ENCODE measurements at places on chromosomes 16 and 17. TPM values are rescaled to one million over a fixed set of nuclear protein-coding genes. Genes with fewer than 3 reads are reported as not detected.

- DNase-seq, result no peak
Measured at GRCh38 chr17:74512624-74513091, 18.6 kb downstream of the CD300LB start.

DNA sequence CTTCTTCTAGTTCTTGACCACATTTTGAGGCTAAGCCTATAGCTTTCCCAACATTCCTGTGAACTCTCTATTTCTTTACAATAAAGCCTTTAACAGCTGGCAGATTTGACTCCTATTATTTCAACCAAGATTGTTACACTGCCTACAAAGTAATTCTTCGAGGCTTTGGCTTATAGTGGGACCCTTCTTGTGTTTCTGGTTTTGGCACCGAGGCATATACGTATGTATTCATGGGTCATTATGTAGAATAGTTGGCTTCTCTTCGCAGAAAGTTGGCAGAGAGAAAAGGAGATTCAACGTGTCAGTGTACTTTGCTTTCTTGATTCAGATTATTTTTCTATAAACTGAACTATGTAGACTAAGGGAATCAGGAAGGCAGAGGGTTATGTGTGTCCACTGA lies 102.2 kb downstream of the ABCA8 start:
- DNase-seq, result no peak

GRCh38 chr17:63698886-63699637 lies 863 bp downstream of the LIMD2 start:
- peak; percentile 91 for DNase-seq

The CFAP119 gene
- total RNA-seq, result 1.0 TPM

DNA sequence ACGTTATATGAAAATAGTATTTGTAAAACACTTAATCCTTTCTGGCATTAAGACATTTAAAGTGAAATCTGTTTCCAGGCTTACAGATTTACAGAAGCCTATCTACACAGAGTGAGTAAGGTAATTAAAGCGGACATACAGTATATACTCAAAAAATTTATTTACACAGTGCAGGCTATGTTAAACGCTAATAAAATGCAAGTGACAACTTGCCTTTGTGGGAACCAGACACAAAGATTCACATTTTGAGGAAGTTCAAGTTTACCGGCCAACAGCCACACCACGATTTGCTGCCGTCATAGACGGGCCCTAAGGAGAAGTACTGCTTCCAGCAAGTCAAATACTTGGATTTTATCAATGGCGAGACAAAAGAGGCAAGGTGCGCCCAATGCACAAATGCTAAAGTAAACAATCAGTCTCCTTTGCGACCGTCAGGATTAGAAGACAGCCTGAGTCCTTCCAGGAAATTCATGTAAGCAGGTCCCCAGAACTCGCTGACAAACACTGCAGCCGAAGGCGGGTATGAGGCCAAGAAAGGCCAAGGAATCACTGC lies 801 bp downstream of the VPS35 start:
- DNase-seq, result peak; percentile 81

DNA sequence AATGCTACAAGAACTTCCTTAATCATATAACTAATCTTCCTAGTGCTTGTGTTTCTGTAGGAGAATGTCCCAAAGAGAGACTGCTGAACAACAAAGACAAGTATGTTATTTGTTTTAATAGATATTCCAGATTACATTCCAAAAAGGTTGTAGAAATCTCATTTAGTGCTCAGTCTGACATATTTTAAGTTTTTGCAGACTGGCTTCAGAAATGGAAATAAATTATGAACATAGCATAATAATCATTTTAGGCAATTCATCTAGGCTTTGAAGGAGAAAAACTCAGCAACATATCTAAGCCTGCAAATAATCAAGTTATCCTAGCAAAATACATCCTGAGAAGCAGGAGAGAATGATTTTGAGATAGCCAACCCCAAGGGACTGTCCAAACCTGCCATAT lies 171.6 kb upstream of the CDH5 start:
- DNase-seq, result no peak

The C1QTNF8 gene
- total RNA-seq, result not detected

Measured in cardiac septum (tissue), 1 donor.